Right renal pelvis (tissue), 4 donors: ENCODE measurements at places on chromosomes 5 and 9. TPM values are rescaled to one million over a fixed set of nuclear protein-coding genes. Genes with fewer than 3 reads are reported as not detected.

GRCh38 chr5:142313682-142314081 lies 11.1 kb downstream of the SPRY4 start:
- DNase-seq, result no peak

DNA sequence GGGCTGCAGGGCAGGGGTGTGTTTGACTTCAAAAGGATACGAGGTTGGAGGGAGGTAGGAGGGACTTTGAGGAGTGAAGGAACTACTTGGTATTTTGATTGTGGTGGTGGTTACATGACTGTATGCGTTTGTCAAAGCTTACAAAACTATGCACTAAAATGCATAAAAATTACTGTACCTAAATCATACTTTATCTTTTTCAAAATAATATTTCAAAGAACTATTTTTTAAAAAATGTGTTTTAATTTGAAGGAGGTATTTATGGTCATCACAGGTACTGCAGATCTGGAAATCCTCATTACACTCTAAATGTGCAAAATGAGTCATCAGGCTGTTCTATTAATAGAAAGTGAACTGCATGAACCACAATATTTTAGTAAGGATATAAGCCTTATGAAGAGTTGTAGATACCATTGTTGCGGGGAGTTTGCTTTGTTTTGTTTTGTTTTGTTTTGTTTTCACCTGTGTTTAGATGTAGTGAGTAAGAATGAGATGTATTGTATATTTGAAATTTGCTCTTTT lies 116.9 kb downstream of the ARRDC3 start:
- no peak for DNase-seq

DNA sequence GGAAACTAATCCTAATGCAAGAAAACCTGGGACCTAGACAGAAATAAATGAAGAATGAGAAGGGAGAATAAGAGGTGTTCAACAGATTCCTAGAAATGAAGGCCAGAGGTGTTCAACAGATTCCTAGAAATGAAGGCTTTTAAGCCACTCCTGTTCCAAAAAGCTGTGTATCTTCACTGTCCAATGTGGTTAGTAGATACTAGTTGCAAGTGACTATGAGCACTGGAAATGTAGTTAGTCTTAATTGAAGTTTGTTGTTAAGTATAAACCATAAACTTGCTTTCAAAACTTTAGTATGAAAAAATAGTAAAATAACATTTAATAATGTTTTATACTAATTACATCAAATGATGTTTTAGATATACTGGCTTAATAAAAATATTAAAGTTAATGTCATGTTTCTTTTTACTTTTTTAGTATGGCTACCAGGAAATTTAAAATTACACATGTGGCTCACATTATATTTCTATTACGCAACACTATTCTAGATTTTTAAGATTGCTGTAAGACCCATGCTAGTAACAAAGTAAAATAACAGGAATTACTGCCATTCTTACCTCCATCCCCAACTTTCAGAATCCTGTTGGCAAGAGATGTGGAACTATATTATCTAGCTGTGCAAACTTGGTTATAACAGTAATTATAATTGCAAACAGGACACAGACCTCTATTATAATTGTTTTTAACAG lies 57.5 kb downstream of the RICTOR start:
- DNase-seq, result no peak

DNA sequence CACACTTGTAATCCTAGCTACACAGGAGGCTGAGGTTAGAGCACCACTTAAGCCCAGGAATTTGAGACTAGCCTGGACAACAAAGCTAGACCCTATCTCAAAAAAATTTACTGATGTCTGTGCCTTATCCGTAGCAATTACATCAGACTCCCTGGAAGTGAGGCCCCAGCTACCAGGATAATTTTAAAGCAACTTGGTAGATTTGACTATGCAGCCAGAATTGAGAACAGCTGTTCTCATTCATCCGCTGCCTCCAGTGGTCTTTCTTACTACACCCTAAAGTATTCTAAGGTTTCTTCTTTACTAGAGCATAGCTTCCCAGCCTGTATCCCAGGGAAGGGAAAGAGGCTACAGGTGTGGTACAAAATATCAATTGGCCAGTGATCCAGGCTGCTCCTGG lies 20.4 kb upstream of the C9orf152 start:
- no peak for DNase-seq

DNA sequence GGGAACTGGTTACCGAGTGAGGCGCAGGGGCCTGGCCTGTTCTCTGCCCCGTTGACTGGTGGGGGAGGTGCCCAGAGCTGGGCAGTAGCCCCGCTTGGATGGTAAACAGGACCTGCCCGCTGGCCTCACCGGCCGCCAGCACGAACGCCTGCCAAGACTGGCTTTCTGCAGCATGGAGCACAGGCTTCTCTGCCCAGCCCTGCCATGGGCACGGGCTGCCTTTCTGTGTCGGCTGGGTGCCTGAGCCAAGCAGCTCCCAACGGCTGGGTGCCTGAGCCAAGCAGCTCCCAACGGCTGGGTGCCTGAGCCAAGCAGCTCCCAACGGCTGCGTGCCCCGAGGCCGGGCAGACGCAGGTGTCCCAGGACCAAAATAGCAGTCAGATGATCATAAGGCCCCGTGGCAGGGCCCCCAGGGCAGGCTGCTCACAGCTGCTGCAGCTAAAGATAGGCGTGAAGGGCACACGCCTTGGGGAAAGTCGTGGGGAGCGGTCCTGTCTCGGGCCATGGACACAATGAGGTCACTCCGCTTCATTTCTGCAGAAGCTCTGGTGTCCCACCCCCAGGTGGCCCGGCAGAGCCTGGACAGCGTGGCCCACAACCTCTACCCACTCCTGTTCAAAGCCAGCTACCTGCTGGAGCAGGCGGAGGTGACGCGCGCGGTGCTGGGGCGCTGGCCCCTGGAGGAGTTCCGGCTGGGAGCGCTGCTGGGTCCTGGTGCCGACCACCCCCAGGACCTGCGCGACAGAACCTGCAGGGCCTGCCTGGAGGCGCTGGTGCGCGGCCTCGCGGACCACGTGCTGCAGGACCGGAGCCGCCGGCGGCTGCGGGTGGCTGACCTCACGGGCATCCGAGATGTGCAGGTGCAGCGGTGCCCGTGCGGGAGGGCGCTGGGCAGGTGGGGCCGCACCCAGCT lies at the start of gene LRRC14B:
Gene LRRC14B (plus strand): TSS at position 460 of the 913 bp plus-strand sequence. CDS start 44 bp downstream, at position 504.
- DNase-seq, result no peak

- DNase-seq, result no peak
Measured at GRCh38 chr9:4689687-4690104, 10.3 kb downstream of the CDC37L1 start.

- no peak for DNase-seq
Measured at GRCh38 chr9:123771690-123772089, 158.2 kb downstream of the DENND1A start.

- DNase-seq, result no peak
Measured at GRCh38 chr5:17309462-17309861, 92.0 kb downstream of the BASP1 start.

GRCh38 chr5:170527991-170528390 lies 24.2 kb downstream of the KCNIP1 start:
- DNase-seq, result no peak

GRCh38 chr9:134650431-134651190 lies 9.0 kb downstream of the COL5A1 start:
- no peak for DNase-seq

GRCh38 chr9:131274674-131275331 lies 1.5 kb downstream of the FAM78A start:
- no peak for DNase-seq

GRCh38 chr9:115757461-115757860 lies 396.1 kb upstream of the PAPPA start:
- DNase-seq, result no peak

DNA sequence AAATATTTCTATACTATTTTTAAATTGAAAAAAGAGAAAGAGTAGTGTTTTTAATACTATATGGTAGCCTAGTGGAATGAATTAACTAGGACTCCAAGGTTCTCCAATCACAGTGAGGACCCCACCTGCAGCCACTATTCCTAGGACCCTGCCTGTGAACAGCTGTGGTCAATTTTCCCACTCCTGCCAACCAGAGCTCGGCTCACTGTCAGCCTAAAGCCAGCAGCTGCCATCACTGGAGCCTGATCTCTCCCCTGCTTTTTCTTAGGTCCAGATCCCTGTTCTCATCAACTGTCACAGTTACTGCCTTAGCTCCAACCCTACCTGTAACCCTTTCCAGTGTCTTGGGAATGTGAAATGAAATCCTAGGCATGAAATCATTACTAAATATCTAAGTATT lies 25.3 kb downstream of the ARSB start:
- no peak for DNase-seq

GRCh38 chr5:119897537-119898370 lies 268.4 kb downstream of the FAM170A start:
- no peak for DNase-seq

GRCh38 chr9:104482921-104483570 lies 21.0 kb upstream of the OR13F1 start:
- no peak for DNase-seq

The FBP1 gene
- polyA plus RNA-seq, result 63.1 TPM

The ITK gene
- polyA plus RNA-seq, result 0.43 TPM

The ALDH1A1 gene
- polyA plus RNA-seq, result 277 TPM

The PGM5 gene
- polyA plus RNA-seq, result 46.8 TPM

The FRRS1L gene
- polyA plus RNA-seq, result 3.0 TPM

The LHX3 gene
- polyA plus RNA-seq, result not detected
